Stimulated activated CD4-positive, alpha-beta T cell treated with anti-CD3 and anti-CD28 coated beads, Interleukin-1b, Interleukin-23, amount 100 ng/mL, for 1 hour (primary cell): ENCODE measurements at places on chromosomes 3 and 15.

DNA sequence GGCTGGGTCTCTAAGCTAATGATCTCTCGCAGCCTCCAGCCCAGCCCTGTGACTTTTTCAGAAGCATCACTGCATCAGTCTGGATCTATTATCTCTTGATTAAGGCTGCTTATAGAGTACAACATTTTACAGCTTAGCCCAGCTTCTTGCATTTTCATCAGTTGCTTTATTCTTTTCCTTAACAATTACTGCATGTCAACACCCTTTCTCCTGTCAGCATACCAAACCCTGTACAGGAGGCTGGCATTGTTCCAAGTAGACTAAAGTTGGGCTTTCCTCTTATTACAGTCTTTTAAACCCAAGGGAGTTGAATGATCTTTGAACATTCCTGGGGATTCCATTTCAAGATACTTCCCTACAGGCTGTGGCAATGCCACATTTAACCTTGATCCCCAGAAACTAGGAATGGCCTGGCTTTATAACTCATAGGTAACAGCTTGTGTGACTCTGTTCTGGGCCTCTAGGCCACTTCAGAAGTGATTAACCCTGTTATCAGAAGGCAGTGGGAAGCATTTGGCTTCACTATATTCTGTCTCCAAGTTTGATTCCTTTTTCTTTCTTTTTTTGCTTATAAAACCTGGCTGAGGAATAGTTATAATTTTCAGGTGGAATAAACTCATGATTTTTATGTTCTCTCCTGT is 182.9 kb downstream of the KCNMB2 start:
- DNase-seq, result no peak

DNA sequence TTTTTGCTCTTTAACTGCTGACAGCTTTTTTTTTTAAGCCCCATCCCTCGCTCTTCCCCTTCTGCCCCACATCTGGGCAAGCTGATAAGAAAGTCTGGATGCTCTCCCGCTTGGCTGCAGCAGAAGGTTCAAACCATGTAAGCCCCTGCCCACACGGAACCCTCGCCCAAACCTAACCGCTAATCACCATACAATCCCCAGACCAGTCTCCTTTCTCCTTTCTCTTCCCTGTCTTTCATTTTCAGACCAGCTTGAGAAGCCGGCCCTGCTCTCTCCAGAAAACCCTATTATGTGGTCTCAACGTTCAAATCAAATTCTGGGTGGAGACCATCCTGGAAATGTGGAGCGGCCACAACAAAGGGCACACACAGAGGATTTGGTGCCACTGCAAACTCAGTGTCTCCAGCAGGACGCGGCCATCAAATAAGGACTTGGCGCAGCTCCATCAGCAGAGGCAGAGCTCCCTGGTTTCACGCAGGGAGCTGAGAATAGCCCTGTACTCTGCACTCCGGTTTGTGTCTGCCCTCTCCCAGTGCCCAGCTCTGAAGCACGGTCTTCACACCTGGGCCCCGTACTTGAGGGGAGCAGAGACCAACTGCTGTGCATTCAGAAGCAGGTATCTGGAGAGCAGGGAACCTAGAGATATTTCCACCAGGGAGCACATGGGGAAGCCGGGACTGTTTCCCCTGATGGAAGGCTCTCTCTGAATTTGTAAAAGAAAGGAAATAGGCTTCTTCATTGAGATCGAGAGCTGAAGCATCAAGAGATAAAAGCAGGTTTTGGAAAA is 92.6 kb downstream of the XXYLT1 start:
- no peak for DNase-seq

- DNase-seq, result no peak
These were observed 23.7 kb upstream of the SFMBT1 start for GRCh38 chr3:53069422-53070068.

GRCh38 chr3:129607391-129608068 is 1.1 kb upstream of the PLXND1 start:
- no peak for DNase-seq

DNA sequence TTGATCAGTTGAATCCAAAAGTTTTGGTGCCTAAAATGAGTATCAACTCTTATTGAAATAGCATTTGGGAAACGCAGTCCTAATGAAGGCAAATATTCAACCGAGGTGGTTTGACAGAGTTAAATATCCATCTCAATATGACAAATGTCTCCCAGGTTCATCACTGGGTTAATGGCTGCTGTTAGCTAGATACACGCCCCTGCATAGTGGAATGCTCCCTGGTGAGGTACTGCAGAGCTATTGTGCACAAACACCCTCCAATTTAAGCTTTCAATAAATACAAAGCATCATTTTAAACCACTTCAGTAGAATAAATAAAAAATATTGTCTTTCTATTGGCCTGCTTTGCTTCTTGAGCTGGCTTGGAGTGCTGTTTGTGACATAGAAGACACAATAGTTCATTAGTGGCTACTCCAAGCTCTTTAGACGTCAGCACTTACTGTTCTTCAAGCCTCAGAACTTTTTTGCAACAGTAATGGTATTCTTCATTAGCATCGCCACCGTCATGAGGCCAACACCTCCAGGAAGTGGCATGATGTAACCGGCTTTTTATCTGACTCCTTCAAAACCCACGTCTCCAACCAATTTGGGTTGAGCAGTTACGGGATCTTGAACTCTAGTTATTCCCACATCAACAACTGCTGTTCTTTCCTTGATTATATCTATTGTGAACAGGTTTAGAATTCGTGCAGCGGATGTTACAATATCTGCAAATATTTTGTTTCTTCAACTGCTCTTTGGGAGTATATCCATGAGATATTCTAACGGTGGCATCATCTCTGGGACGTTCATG is 1159.6 kb upstream of the EPHA6 start:
- DNase-seq, result no peak

DNA sequence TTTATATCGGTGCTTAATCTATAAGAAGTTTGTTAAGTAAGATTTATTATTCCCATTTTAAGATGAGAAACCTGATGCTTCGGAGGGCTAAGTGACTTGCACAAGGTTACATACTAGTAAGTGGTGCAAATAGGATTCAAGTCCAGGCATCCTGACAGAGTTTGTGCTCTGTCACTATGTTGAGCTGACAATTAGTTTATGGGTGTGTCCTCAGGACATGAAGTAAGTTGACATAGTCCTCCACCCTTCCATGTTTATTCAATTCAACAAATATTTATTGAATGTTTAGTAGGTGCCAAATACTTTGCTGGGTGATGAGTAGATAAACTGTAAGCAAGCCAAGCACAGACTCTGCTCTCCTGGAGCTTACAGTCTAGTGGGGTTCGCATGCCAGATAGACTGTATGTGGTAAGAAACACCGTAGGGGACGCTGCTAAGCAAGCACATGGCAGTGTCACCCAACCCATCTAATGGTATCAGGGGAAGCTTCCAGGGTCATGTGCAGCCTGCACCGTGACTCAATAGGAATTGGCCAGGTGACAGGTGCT is 342.7 kb upstream of the SATB1 start:
- no peak for DNase-seq

DNA sequence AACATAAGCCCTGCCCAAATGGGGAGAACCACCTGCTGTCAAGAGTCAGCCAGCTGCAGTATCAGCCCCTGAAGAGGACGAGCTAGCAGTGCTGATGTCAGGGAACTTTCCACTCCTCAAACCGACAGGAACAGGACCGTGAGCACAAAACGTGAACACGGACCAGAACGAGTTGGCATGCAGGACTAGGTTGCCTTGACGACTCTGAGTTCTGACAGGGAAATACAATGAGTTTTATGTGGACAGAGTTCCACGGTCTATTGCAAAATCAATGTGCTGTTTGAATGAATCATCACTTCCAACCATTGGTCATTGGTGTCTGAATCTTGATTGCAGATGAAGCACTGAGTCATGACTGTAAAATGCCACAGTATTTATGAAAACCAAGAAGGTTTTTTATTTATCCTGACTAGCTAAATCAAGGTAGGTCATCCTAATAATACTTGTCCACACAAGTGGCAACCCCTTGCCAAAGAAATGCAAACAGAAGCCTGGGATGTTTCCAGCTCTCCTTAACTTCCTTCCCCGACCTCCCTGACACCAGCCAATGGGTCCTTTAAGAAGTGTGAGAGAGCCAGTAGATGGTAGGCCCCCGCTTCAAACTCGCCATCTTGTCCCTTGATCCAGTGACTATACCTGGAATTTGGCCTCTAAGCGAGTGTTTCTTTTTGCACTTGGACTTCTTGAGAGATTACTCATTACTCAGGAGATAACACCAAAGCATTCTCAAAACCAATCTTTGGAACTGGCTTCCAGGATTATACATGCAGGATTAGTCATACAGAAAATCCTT is 119.6 kb downstream of the ASB7 start:
- no peak for DNase-seq
